ENCODE measurements at places on chromosomes 5 and 9.

GRCh38 chr5:52758014-52758413 is 29.7 kb upstream of the ITGA1 start:
- no peak for DNase-seq

GRCh38 chr9:126459965-126460843 is 133.6 kb downstream of the MVB12B start:
- DNase-seq: no peak

DNA sequence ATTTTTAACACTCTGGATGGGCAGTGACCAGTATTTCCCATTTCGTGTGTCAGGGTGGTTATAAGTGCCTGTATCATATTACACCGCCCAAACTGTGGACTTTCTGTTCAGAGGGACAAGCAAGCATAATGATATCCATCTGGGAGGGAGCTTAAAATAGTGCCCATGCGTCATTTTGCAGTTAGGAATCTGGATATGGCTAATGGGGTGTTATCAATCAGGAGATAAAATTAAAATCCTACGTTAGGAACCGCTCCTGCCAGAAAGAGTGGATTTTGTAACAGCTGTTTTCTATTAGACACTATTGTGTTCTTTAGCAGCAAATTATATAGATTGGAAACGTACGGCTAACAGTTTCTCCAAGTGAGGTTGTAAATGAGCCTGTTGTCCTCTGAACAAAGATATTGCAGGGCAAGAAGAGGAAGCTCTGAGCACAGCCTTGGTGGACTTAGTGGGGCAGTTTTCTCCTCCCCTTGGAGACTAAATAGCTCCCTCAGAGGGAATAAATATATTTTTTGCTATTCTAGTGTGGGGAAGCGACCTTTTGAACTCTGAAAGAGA is 160.4 kb downstream of the SPATA31D1 start:
- DNase-seq: no peak

DNA sequence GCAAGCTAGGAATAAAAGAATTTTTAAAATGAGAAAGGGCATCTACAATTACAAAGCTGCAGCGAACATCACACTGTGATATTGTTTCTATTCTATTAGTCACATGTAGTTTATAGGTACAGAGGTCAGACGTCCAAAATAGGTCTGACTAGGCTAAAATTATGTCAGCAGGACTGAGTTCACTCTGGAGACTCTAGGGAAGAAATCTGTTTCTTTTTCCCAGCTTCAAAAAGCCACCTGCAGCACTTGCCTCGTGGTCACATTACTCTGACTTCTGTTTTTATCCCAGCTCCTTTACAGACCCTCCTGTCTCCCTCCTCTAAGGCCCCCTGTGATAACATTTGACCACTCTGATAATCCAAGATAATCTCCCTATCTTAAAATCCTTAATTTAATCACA is 5.1 kb upstream of the CKS2 start:
- no peak for DNase-seq

- no peak for DNase-seq
Observed at GRCh38 chr5:146007270-146007669, 70.9 kb downstream of the SH3RF2 start.

GRCh38 chr9:89743573-89744254 is 138.9 kb downstream of the GADD45G start:
- DNase-seq: no peak

DNA sequence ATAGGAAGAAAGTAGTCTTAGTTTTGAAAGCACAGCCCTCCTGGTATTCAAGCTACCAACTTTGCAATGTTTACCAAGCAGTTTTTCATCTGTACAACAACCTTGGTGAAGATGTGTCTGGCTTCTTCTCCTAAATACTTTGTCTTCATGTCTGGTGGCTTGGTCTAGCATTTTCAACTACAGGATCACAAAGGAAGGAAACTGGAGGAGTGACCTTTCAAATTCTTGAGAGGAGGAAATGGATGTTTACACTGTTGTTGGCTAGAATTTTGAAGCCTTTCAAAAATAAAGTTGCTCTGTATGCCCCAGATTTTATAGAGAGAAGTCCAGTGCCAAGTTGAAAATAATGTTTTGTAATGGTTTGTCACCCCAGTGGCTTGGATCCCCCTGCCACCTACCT is 16.3 kb downstream of the PAM start:
- DNase-seq: no peak

DNA sequence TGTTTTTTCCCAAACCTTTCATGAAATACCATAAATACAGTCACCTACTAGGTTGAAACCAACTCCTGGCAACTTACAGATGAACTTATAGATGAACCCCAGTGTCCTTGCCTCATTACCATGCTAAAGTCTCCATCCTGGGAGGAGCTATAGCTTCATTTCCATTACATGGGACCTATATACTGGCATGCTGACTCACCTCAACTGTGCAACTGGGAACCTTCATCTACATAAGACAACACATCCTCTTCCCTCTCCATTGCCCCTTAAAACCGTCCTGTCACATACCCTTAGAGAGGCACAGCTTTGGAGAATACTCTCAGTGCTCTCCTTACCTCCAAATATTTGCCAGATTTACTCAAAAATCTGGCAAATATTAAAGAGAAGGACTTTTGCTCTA is 638.3 kb downstream of the HTR1A start:
- DNase-seq: no peak

DNA sequence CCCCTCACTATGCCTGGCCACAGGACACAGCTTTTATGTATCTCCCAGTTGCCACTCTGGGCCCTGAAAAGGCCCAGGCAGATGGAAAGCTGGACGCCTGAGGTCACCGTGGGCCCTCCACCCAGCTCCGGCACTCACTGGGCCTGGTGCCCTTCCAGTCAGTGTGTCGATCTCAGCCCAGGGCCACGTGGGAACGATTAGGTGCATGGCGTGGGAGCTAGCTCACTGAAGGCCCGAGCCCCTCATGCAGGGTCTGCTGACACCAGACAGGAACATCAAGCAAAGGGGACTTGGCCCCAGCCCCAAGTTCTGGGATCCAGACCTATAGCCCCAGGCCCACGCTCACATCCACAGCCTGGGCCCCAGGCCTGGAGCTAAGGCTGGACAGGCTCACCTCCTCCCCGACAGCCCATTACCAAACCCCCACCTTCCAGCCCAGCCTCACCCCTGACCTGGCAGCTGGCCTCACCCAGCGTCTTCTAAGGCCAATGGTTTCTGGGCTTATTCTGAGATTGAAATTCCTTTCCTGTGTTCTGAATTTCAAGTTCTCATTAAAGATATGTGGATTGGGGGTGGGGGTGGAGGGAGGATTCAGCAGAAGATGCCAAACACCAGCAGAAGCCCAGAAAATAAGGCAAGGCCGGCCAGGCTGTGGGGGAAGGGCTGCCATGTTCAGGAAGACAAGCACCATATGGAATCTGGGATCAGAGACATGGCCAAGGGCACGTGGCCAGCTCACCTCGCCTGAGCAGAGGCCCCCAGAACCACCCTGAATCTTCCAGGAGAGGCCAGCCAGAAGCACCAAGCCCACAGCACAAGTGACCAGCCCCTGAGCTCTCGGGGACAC is 74.5 kb downstream of the ADAMTS2 start:
- no peak for DNase-seq

DNA sequence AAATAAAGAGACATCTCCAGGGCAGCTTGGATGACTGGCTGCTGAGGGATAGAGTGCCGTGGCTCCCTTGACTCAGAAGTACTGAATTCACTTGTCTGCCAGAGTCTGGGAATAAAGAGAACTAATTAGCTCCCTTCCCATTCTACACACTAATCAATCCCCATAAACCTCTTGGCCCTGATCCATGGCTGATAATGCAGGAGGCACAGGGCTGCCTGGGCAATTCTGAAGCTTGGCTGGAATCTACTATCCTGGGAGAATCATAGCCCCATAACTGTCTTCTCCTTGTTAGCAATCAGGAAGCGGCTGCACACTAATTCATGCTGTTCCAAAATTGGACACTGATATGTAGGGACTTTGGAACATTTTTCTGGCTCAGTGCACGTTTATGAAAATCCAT is 197.7 kb downstream of the PTTG1 start:
- peak; percentile 16 for DNase-seq

DNA sequence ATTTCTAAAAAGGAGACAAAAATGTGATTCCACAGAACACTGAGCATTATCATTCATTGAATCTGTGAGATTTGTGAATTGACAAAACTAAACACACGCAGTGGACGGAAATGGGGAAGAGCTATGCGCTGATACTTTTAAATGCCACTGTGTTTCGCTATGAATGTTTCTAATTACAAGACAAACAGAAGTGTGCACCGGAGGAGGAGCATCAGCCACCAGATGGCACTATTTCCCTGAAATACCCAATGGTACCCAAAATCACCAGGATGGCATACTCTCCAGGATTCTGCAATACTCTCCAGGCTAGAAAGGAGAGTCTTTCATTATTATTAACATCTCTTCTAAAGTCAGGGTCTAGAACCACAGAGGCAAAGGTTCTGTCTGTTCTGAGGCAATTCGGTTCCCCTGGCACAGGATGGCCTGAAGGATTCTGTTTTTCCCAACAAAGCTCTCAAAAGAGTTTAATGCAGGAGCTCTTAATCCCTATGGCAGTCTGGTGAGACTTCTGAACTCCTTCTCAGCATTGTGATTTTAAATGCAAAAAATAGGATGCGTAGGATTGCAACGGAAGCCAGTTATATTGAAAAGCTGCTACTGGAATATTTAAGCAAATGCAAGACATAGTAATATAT is 13.8 kb upstream of the PUM3 start:
- DNase-seq: peak; percentile 78

DNA sequence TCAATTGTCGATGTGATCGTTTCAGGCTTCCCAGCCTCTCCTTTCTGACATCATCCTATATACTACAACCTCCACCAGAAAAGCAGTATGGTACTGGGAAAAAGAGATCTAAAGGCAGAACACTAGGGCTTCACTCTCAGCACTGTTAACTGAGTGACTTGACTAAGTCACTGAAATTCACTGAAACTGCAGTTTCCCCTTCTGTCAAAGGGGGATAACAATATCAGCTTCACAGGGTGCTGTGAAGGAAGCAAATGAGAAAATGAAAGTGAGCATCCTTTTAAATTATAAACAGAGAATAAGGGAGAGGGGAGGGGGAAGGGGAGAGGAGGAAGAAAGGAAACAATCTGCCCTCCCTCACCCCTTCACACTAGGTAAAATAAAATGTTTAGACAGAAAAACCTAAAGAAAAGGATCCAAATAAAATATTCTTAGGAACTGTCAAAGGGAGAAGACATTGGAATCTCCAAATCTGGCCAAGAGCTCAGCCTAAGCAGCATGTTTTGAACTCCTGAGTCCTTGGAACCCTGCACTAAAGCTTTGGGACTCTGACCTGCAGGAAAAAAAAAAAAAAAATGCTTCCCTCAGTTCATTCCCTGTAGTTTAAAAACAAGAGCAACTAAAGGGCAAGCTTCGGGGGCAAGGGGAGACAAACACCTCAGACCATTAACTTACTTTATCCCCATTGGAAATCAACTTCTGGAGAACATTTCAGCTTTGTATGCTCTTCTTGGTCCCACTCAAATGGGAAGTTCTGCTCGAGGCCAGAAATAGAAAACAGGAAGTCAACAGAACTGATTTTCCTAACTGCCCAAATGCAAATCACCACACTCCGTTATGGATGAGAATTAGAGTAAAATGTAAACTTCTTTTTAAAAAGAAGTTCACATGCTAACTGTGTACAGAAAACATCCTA is 178.3 kb downstream of the DEPDC1B start:
- no peak for DNase-seq

DNA sequence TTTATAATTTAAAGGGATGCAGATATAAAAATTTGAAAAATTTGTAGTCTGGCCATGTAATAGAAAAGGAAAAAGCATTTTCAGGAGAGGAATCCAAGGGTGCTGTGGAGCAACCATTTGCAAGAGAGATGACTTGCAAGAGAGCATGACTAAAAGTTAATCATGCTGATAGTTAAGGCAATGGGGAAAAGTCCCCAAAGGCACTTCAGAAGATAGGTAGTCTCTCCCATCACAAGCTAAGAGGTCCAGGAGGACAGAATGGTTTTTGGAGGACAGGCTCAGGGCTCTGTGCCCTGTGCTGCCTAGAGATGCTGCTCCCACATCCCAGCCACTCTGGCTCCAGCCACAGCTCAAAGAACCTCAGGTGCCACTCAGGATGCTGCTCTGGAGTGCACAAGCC is 38.8 kb downstream of the DNAJB5 start:
- no peak for DNase-seq

- DNase-seq: peak; percentile 77
Observed at GRCh38 chr5:16855485-16855884, 80.6 kb downstream of the MYO10 start.

GRCh38 chr9:116387934-116388698 is 234.5 kb downstream of the PAPPA start:
- no peak for DNase-seq

- DNase-seq: no peak
Observed at GRCh38 chr5:42879291-42879690, 67.6 kb upstream of the SELENOP start.

GRCh38 chr9:89866701-89867100 is 261.9 kb downstream of the GADD45G start:
- no peak for DNase-seq

DNA sequence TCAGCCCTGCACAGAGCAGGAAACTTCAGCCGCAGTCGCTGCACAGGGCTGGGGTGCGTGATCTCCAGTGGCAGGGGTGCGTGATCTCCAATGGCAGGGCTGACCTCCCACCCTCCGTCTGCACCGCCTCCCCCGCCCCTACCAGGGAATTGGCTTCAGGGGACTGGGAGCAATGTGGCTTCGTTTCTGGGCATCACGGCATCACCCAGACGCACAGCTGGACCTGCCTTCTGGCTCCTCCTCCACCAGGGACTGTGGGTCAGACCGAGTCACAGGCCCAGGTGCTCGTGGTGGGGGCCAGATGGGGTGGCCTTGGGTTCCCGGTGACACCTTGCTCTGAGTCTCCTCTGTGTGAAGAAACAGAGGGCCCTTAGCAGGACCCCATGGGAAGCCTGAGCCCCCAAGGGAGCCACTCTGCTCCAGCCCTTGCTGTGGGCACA is 51.1 kb downstream of the AHRR start:
- no peak for DNase-seq

DNA sequence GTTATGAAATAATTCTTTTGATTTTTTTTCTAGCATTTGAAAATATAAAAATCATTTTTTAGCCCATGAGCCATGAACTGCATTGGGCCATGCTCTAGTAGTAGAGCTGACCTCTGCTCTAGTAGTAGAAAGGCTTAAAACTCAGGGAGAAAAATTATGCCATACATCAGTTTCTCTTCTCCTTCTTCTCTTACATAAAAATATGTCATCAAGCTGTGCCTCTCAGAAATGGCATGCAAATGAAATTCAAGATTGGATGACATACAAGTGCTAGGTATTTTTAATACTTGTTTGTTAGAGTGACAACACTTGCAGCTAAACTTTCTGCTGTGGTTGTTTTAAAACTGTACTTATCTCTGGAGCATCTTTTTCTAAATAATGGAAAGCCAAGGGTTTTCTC is 42.1 kb upstream of the TMOD1 start:
- DNase-seq: no peak

GRCh38 chr9:129326061-129327005 is 148.3 kb upstream of the IER5L start:
- DNase-seq: no peak

DNA sequence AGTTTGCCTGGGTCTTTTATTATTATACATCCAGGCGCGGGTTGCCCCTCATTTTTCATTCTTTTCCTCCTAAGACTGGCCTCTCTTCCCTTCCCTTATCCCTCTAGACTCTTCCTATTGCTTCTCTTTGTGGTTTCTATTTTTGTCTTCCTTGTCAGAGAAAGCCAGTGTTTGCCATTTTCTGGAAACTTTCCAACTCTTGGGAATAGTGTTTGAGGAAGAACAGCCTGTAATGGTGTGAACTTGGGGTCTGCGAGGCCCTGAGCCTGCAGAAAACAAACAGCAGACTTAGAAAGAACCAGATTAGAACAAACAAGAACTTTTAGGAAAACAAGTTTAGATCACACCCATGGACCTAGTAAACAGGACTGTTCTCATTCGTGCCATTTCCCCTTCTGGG is 15.5 kb downstream of the PRKACG start:
- DNase-seq: no peak

Data from NCI-H345 (cell line).